ENCODE measurements at places on chromosomes 6 and 20.

- DNase-seq: no peak
Observed at GRCh38 chr20:8662433-8662954, 406.4 kb upstream of the PLCB4 start.

GRCh38 chr20:43857932-43858331 lies 56.7 kb upstream of the TOX2 start:
- DNase-seq: no peak

DNA sequence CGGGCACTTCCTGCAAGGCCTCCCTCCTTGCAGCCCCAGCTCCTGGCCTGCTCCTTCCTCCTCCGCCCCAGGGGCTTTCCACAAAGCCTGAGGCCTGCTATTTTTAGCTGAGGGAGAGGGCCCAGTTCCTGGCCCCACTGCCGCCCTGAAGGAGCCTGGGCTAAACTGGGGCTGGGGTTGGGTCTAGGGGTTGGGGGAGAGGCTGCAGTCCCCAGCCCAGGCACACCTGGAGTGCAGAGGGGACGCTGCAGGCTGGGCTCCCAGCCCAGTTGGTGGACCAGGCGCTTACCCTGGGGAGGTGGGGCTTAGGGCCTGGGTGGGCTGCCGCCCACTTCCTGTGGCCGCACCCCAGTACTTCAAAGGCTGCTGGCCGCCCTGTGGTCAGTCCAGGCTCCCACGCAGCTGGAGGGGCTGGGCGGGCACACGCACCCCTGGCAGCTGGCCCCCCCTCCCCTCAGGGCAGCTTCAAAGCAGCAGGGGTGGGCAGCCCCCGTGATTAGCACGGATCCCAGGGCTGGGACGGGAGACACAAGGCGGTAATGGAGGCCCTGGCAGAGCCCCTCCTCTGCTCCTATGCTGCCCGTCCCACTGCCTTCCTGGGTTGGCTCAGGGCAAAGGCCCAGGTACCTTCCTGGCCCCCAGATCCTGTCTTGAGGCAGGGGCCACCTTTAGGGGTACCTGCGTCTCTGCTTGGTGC lies 7.1 kb upstream of the ABHD16B start:
- no peak for DNase-seq

GRCh38 chr20:38145729-38146075 lies 19.4 kb downstream of the TGM2 start:
- no peak for DNase-seq

- no peak for DNase-seq
Observed at GRCh38 chr6:6007366-6008088, 802 bp upstream of the NRN1 start.

DNA sequence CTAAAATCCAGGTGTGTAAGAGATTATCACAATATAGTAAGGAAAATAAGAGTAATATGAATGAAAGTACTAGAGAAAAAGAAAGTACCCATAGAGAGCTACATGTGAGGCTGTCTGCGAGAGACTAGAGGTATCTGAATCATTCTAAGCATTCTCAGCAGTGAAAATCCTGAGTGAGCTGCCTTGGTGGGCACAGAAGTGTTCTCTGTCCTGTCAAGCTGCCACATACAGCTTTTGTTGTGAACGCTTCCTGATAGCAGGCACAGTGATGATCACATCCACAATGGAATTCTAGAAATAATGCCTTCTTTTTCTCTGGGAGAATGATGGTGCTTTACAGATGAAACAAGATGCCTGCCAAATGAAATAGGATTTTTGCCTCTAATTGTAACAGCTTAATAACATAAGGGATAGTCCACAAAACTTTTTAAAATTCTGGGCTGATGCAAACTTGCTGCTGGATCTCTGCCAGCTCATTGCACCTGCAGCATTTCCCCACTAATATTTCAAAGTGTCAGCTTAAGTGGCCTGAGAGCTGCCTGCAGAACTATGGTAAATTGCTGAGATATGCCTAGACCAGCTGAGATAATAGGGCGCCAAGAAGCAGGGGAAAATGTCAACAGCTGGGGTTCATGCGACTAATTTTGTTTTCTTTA lies 620.5 kb downstream of the DOK5 start:
- no peak for DNase-seq

DNA sequence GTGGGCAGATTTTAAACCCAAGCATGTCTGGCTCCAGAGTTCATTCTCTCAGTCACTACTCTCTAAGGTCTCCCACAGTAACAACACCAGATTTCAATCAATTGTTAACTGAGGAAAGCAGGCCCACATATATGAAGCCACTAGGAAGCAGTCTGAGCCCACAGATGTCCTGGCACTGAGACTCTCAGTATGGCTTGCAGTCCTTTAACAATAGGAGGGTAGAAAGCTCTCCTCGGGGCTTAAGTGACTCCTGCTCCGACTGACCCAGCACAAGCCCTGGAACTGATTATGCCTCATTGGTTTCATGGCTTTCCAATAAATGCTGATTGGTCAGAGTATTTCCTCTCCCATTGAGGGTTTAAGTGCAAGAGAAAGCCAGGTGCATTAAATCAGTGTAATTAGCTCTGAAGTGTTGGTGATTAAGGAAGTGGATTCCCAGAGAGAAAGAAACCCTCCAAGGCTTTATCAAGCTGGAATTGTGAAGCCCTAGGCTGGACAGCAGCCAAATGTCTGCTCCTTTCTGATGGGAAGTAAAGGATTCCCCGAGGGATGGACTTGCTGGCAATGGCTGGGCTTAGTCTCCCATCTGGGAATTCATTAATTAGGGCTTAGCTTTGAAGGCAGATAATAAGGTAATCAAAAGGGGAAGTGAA lies 76.6 kb upstream of the PROKR2 start:
- no peak for DNase-seq

- DNase-seq: no peak
Observed at GRCh38 chr20:16178546-16179135, 394.6 kb downstream of the KIF16B start.

DNA sequence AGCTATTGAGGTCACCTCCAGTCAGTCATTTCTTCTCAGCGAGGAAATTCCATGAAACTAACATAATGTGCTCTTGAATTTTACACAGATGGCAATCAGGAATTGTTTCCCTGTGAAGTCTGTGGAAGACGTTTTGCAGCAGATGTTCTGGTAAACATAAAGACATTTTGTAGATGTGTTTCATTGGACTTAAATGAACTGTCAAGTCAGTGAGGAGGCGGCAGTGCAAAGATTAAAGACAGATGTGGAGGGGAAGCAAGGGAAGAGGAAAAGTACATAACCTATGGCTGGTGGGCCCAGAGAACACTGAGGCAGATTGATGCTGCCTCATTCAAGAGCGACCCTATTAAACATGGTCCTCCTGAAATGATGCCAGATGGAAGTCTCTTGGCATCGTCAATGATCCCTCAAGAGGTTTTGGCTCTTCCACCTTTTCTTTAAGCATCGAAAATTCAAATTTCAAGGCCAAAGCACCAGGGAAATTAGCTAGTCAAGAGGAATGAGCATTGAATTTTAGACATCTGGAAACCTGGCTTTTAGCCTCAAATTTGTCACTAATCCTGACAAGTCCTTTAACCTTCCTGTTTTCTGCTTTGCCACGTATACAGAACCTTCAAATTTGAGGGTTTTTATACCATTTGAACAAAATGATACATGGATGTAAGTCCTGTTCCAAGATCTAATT lies 20.1 kb downstream of the ZC2HC1B start:
- no peak for DNase-seq
